ENCODE measurements at places on chromosomes 12 and 14.

DNA sequence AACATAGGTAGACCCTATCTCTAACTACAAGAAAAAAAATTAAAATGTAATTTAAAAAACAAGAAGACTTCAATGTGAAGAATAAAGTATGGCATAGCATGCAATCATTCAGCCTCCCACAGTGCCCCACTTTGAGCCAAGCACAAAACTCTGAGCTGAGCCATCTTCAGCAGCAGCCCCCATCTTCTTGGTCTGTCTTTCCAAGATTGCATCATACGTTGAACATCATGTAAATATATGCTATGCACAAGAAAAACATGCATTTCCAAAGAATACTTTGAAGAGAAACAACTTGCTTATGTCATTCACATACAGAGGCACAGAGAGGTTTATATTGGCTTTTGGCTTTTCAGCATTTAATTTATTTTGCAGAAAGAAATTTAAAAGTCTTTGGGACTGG, 105.8 kb upstream of the TMPO start:
- DNase-seq, result no peak

DNA sequence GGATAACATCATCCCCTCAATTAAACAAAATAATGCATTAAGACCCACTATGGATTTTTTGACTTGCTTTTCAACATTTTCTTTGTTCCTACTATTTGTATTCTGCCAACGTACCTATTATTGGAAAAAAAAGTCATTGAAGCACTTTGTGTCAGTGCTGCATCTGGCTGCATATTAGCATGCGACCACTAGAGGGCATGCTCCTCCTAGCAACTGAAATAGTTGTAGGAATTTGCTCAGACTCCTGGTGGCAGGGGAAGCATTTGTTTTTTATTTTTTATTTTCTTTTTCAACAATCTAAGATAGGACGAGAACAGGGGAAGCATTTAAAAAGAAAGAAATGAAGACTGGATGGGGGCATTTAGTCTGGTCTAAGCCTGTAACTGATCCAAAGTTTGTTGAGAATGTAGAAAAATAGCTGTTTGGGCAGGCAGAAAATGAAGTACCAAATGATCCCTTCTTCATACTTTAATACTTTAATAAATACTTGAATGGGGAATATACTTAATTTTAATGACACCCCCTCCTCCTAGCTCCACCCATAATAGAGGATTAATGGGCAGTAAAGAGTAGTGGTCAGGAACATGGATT, 14.5 kb upstream of the CLEC4A start:
- peak; percentile 31 for DNase-seq

DNA sequence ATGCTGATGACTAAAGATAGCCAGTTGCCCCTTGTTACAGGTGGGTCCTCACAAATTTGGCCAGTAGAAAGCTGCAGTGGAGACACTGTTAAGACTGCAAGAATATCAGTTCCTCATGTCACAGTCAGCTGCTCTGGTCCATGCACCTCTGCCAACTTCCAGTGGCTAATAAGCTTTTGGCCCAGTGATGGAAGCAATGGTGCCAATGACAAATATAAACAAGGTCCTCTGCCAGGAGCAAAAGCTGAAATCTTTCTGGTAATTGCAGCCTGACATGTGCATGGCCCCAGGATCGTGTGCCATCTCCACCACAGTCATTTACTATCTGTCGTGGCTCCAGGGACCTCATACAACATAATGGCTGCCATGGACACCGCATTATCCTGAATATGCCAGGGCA, 85.4 kb upstream of the TMEM260 start:
- peak; percentile 52 for DNase-seq

DNA sequence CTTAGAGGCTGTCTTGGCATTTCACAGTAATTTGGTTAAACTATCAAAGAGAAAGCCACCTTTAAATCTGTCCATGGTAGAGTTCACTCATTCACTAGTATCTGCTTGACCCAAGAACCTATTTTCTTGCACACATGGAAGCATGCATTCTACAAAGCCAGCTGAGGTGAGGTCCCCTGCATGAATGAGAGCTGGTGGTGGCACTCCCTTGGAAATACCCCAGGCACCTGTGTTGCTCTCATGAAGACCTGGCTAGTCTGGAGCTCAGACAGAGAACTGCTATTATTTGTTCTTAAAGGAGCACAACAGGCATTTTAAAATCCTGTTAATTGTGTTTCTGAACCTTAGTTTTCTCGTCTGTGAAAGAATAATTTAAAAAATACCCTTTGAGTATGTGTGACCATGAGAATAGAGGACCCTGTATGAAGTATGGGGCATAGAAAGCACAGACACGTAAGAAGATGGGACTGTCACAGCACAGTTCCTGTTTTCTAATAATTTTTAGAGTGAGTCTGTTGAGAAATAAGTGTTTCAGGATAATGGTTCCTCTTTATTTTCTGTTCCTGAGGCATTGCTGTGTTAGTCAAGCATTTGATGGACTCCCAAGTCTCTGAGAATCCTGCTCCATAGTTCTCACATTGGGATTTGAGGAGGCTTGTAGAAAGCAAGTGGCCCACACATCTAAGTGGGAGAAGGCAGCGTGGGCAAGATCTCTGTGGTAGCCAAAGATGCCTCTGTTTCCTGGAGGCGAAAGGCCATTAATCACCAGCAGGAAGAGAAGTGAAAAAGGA, 10.9 kb downstream of the RGS6 start:
- no peak for DNase-seq

GRCh38 chr12:14283489-14284144, 81.9 kb upstream of the ATF7IP start:
- DNase-seq, result no peak

DNA sequence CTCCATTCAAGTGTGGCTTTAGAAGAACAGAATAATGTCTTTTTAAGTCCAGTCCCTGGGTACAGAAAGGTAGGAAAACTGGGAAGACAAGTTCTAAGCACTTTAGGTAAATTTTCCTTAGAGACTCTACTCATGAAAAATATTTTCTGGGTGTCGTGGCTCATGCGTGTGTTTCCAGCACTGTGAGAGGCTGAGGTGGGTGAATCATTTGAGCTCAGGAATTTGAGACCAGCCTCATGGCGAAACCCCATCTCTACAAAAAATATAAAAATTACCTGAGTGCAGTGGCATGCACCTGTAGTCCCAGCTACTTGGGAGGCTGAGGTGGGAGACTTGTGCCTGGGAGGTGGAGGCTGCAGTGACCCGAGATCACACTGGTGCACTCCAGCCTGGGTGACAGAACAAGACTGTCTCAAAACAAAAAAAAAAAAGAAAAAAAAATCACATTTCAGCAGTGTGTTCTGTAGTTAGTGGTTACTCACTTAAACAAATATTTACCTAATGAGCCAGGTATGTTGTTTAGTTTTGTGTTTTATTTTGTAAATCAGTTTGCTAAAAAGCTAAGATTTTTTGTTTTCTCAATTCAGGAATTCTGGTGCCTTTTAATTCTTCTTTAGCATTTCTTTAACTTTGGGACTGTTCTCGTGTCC, 52.3 kb upstream of the RD3L start:
- no peak for DNase-seq

DNA sequence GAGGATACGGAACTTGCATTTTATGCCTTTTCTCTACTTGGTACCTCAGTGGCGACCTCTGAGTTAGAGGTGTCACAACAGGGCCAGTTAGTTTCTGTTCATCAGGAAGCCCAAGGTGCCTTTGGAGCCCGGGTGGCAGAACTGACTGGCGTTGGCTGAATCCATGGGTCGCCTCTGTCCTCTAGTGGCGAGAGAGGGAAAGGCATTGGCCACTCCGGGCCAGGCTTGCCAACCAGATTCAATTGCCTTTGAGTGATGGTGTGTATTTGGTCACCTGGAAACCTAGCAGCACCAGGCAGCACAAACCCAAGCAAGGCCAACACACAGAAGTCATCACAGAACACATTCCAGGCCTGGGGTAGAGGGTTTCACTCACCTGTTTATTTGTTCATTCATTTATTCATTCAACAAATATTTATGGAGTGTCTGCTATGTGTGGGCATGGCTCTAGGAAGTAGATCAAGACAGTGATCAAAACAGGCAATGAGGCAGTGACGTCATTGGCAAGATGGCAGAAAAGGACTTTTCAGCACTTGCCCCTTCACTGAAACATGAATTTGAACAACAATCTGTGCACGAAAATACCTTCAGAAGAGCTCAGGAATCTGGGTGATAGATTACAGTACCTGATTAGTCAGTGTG, 40.5 kb upstream of the KCNA5 start:
- DNase-seq, result peak; percentile 86

- no peak for DNase-seq
Observed at GRCh38 chr14:50666772-50667683, 1.1 kb downstream of the SAV1 start.

DNA sequence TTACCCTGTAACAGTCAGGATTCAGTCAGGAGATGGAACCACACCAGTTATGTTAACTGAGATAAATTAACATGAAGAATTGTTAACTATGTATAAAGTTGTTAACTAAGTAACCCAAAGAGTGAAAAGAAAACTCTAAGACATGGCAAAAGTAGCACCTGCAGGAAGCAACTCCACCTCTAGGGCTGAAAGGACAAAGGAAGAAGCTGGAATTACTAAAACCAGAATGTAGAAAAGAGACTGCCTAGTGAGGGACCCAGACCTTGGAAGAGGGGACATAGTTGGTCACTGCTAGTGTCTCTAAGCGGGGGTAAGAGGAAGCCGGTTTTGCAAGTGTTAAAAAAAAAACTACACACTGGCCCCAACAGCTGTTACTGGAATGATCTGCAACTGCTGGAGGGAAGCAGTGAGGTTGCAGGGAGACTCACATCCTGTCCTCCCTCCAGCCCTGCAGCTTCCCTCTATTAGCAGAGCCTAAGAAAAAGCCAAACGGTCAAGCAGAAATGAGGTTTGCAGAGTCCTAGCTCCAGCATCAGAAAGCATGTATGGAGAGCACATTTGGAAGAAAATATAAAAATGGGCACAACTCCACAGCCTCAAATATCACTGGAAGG, 39.8 kb downstream of the GPR135 start:
- DNase-seq, result no peak

GRCh38 chr12:92029902-92030586, 115.6 kb downstream of the BTG1 start:
- DNase-seq, result no peak

- no peak for DNase-seq
Observed at GRCh38 chr12:3145033-3145432, 67.9 kb downstream of the TSPAN9 start.

GRCh38 chr14:54146601-54147000, 190.0 kb upstream of the BMP4 start:
- DNase-seq, result no peak

DNA sequence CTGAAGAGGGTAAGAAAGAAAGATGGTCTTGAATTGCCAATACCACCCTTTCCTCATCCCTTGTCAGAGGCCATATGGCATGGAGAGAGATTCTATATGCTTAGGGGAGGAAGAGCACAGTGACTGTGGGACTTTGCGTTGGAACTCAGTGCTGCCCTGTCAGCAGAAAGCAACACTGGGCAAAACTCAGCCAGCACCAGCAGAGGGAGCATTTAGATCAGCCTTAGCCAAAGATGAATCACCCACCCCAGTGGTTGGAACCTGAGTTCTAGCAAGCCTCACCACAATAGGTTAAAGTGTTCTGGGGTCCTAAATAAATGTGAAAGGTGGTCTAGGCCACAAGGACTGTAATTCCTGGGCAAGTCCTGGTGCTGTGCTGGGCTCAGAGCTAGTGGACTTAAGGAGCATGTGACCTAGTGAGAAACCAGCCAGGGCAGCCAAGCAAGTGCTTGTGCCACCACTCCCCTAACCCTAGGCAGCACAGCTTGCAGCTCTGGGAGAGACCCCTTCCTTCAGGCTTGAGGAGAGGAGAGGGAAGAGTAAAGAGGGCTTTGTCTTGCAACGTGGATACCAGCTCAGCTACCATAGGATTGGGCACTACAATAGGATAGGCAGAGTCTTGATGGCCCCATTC, 11.4 kb upstream of the BCAT1 start:
- DNase-seq, result no peak

- DNase-seq, result no peak
Observed at GRCh38 chr12:77202457-77203060, 137.2 kb upstream of the E2F7 start.

DNA sequence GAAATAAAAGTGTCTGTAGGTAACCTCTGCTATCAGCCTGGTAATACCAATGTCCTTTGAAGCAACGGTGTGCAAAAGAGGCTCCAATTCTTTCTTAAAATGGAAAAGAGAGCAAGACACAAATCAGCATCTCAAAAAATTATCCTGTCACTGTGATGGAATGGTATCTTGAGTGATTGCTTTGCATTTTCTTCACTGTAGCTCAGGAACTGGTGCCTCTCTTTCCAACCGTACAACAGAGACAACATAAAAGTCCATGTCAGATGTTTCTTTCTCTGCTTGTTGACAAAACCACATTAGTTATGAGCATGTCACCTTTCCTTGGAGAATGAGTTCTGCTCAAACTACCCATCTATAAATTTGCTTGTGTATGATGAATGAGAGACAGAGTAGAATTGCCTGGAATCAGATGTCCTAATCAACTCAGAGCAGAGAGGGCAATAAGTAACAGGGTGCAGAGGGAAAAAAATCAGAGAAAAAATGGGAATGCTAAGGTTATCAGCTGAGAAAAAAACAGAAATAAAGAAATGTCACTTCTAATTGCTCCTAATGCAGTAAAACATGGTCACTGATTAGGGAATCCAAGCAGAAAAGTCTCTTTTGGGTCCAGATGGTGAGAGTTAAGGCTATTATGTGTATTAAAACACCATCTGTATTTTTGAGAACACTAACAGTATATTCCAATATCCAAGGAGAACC, 465.0 kb upstream of the ATP2B1 start:
- DNase-seq, result no peak

DNA sequence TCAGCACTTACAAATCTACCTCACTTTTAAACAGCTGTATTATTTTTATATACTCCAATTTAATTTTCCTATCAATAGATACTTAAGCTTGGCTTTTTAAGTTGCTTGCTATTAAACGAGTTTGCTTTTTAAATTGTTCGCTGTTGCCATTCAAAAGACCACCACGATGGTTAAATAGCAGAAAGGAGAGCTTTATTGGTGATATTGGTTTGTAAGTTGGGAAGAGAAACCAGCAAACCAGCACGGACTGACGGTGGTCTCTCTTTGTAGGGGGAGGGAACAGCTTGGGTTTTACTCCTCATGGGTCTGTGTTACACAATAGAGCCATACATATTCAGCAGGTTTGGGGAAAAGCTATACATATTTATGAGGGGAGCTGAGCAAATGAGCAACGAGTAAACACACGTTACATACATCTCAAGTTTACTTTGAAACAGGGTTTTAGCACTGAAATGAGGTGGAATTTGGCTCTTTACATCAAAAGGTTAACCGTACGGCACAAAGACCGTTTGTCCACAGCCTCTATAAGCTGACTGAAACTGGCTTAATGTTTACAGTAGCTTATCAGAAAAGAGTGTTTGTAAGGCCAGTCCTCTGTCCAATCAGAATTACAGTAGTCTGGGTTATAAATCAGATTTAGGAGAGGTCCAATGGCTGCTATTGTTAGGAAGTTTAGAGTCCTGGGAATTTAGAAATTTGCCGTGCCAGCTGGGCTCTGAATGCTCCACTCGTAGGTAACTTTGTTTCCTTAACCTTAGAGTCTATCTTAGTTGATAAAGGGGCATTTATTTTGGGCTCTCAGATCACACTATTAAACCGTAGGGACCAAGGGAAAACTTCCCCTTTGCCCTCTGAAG, 69.7 kb upstream of the DHRS4 start:
- DNase-seq, result no peak

All from NCI-H446 (cell line).